SK-N-SH (cell line): ENCODE measurements at places on chromosomes 7 and 10.

DNA sequence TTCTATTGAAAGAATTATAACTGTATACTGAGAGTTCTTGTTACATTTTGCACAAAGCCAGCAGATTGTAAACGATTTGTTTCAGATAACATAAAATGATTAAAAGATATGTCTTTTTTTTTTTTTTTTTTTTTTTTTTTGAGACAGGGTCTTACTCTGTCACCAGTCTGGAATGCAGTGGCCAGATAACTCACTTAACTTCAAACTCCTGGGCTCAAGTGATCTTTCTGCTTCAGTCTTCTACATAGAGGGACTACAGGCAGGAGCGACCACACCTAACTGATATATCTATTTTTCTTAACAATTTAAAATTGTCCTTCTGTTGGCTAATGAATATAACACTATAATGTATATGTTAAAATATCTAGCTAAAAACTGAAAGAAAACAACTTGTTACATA lies 317.3 kb upstream of the CACNA2D1 start:
- DNase-seq = no peak

DNA sequence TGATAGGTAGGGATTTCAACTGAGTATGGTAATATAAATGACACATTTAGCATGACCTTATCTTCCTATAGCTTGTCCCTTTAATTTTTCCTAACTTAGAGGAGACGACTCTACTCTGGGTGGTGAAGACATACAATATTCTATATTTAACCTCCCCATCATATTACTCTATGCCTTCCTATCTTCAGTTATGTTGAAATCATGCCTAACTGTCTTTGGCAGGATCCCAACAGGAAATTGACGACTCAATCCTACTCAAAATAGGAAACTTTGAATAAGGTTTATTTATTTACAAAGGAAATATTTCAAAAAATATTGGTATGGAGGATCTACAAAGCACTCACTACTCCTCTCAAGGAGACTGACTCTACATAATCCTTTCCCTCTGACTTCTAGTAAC lies 24.1 kb upstream of the SEMA3A start:
- DNase-seq = no peak

- no peak for DNase-seq
Measured at GRCh38 chr10:29712108-29712507, 77.3 kb upstream of the SVIL start.

DNA sequence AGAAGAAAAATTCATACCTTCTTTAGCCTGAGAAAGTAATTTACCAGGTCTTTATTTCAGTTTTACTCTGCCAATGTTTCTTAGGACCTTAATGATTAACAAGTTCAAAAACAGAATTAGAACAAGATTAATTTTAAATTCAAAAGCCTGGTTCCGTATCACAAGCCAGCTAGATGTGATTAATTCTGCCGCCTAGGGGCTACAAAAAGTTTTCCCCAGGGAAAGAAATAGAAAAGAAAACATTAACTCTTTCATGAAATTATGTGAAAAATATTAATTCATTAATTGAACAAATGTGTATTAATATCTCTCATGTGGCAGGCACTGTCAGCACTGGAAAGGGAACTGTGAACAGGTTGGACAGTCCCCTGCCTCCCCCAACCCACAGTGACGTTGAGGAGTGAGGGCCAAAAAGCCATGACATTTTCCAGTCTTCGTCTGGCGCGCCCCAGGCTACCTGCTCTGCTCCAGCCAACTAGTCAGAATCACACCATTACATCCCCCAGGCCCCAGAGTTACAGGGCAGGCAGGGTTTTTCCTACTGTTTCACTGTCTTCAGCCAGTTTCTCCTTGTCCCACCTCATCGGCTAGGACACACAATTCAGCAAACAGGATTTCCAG lies 20.1 kb downstream of the TMEM176A start:
- DNase-seq = peak; percentile 73

GRCh38 chr10:17768957-17769356 lies 17.0 kb downstream of the TMEM236 start:
- no peak for DNase-seq

- DNase-seq = no peak
Measured at GRCh38 chr10:75191821-75192568, 18.6 kb upstream of the VDAC2 start.

- DNase-seq = no peak
Measured at GRCh38 chr7:149454750-149455149, 6.1 kb downstream of the ZNF777 start.

GRCh38 chr10:30583778-30584415 lies 45.7 kb downstream of the LYZL2 start:
- DNase-seq = no peak

DNA sequence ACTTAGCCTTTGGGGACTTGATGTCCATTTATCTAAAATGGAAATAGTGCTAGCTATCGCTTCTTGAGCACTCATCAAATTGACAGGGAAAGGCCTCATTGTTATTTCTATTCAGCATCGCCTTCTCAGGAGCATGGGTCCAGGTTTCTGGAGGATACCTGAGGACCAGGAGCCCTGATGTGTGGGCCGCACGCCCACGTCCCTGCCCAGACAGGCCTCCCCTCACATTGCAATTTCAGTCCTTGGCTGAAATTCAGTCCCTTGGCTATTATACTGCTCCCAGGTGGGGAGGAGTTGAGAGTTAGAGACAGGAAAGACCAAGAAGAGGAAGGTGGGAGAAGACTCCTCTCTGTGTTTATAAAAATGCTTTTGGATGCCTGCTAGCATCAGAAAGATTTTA lies 38.9 kb downstream of the GPRIN2 start:
- DNase-seq = no peak

- no peak for DNase-seq
Measured at GRCh38 chr10:63116452-63117072, 16.6 kb upstream of the NRBF2 start.

DNA sequence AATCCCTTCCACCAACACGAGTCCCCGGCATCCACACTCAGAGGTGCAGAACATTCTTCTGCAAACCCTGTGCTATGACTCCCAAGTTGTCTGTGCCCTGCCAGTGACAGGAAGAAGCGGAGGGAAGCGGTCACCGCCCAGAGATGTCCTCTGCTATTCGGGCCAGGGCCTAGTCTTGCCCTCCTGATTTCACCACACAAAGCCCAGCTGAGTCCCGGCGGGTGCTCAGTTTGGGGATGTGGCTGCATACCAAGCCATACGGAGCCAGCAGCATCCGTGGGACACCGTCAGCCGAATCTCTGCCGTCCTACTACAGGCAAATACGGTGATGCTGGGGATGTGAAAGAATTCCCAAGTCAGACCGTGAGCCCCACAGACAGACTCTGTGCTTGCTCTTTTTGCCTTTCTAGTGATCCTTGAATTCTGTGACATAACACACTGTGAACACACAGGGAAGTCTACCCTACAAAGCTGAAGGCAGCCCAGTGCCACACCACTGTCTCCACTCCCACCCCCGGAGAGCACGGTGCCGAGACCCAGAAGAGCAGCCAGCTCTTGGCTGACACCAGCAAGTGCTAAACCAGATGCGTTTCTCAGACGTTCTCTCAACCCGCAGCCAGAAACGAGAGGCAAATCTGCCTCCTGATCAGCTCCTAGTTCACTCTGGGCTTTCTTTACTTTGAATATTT lies 2.0 kb downstream of the STK32C start:
- DNase-seq = no peak

- no peak for DNase-seq
Measured at GRCh38 chr10:17989908-17990767, 38.4 kb downstream of the SLC39A12 start.

DNA sequence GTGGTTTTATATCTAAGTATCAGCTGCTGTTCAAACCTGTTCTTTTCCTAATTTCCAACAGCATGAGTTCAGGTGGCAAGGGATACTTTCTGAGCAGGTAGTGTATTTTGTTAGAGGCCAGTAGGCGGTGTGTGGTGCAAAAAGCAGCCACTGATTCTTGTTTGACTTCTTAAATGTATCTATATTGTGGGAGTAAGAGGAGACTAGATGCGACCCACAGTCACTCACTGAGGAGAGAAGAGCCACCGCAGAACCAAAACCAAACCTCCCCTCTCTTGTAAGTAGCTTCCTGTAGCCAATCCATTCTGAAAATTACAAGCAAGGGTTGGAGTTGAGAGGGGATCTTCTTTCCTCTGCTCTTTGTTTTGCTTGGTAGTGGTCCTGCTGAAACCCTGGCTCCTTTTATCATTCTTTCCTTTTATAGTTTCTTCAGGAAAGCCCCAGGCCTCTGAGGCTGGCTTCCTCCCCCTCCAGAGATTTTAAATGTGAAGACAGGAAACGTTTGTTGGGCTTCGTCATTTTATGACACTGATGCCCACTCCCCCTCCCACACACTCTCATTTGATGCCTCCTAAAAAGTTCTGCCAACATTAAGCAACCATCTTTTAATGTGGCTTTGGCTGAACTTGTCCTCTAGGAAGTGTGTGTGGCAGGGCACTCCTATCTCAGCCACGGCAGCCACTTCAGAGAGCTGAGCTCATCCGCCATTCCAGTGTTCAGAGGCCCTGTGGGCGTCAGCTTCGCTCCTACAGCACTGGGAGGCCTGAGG lies 566.0 kb downstream of the SUGCT start:
- no peak for DNase-seq

GRCh38 chr10:6985644-6986043 lies 405.6 kb upstream of the PRKCQ start:
- DNase-seq = no peak

DNA sequence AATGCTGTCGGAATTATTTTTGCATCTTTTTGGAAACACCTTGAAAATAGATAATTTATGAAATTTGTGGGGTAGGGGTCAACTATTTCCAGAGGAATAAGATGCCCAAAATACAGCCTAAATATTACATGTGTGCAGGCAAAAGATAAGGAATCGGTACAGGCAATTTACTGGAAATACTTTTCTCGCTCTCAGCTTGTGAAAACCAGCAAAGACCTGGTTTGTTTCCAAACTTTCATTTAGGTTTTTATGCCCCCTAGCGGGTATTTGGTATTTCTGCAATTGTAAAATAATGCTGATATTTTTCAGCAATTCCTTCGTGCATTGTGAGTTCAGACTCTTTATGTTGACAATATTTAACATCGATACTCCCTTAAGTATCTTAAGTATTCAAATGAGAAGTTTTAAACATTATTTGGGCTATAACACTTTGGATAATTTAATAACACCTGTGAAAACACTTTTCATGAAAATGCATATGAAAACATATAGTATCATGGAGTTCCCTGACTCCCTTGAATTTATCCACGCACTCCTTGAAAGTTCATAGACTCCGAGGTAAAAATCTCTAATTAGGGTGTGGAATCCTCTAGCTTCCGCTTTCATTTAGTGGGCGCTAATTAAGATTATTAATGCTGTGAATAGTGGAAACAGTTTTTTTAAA lies 132.4 kb downstream of the TSPAN12 start:
- peak; percentile 22 for DNase-seq

GRCh38 chr7:7922684-7923385 lies 45.8 kb upstream of the GLCCI1 start:
- no peak for DNase-seq

DNA sequence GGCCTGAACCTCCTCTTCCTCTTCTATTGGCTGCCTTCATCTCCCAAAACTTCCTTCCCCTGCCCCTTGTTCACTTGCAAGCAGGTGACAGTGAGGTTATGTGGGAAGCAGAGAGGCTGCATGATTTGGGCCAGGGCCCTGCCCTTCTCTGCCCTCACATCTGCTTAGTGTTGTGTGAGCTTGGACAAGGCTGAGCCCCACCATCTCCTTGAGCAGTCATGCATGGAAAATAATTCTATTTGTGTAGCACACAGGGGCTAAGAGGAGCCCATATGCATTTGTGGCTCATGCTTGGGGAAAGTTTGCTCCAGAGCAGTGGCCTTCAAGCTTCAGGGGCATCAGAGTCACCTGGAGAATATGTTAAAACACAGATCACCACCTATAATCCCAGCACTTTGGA lies 26.8 kb upstream of the AQP1 start:
- DNase-seq = no peak

GRCh38 chr10:112981553-112981952 lies 31.5 kb downstream of the TCF7L2 start:
- peak; percentile 45 for DNase-seq

DNA sequence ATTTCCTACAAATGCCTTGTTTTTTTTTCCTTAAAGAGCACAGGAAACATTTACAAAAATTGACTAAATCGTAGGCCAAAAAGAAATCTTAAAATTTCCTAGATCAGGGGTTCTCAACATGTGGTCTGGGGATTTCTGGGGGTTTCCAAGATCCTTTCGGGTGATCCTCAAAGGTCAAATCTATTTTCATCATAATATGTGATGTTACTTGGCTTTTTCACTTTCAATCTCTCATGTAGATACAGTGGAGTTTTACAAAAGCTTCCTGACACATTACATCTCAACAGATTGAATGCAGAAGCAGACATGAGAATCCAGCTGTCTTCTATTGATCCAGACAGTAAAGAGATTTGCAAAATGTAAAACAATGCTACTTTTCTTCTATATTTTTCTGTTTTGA lies 497.3 kb downstream of the INHBA start:
- DNase-seq = no peak

GRCh38 chr7:11298220-11298619 lies 324.5 kb downstream of the PHF14 start:
- no peak for DNase-seq

DNA sequence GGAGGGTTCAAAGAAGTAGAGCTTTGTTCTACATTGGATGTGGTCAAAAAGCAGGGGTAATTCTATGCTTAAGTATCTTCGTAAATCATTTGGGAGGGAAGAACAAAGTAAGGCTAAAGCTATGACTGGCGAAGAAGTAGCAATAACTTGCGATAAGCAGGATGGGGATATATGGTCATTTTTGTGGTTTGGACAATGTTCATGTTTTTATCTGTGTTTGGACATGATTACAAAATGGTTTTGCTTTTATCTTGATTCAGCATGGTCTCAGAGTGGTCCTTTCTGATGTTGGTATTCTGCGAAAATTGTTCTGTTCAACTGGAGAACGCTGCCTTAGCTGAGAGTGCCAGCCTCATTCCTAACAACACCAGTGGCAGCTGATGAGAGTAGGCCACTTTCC lies 208.8 kb downstream of the SEMA3A start:
- no peak for DNase-seq

GRCh38 chr10:69088471-69088769 lies 517 bp downstream of the SRGN start:
- DNase-seq = no peak

DNA sequence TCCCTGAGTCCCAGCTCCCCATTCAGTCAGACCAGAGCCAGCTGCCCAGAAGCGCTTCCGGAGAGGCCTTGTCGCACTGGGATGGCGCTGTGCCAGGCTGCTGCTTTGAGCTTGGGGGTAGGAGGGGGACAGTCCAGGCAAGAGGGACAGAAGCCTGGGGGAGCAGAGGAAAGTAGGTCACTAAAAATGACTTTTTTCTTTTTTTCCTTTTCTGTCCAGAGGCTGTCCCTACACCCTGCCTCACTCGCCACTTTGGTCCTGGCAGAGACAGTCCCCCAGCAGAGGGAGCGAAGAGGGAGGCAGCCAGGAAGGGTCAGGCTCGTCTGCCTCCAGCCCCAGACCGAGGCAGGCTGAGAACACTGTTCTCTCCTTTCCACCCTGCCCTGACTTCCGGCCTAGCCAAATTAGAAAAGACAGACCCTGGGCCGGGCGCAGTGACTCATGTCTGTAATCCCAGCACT lies 15.8 kb upstream of the TRIM8 start:
- DNase-seq = peak; percentile 89

- no peak for DNase-seq
Measured at GRCh38 chr7:102917436-102918353, 4.9 kb downstream of the LRRC17 start.
